Stromal cell of bone marrow (primary cell): ENCODE measurements at places on chromosomes 16 and 17.

DNA sequence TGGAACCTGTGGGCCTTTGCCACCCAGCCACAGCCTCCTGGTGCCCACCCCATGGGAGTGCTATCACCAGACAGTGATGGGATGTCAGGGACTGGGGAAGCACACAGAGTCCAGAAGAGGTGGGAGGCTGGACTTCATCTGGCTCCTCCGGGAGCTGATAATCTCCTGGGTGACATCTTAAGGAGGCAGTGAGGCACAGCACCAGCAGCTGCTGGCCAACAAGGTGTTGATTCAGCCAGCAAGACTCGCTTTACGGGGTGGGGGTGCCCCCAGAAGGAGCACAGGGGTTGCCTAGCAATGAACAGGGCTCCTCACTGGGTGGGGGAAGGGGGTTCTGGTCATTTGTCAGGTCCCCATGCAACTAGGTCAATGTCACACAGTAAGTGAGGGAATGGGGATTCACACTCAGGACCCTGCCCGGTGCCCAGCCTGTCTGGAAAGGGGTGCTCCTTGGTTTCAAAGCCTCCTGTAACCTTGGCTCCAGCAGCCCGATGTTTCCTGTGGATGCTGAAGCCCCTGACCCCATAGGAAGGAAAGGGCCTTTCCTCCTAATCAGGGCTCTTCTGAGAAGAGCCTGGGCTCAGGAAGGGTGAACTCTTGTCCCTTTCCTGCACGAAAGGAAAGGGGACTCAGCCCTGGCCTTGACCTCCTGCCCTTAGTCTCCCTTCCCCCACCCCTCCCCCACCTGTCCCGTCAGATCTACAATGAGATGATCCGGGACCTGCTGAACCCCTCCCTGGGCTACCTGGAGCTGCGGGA, 17.7 kb downstream of the KIF19 start:
- no peak for DNase-seq

- peak; percentile 73 for DNase-seq
These were observed 47.0 kb upstream of the FBXO47 start for GRCh38 chr17:39014044-39014794.

DNA sequence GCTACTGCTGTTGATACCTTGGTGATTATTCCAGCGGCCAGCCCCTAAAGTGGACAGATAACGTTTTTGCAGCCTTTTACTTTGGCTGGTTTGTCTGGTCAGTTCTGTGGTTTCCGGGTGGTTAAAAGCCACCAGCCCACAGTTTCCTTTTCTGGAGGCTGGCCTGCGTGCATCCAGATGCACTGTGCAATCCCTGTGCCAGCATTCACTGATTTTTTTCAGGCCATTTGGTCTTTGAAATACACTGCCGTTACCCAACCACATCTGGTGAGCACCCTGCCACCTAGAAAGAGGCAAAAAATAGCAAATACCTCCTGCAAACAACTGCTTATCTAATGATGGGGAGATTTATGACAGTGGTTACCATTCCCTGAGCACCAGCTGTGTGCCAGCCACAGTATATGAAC, 797 bp downstream of the NUDT7 start:
- no peak for DNase-seq

DNA sequence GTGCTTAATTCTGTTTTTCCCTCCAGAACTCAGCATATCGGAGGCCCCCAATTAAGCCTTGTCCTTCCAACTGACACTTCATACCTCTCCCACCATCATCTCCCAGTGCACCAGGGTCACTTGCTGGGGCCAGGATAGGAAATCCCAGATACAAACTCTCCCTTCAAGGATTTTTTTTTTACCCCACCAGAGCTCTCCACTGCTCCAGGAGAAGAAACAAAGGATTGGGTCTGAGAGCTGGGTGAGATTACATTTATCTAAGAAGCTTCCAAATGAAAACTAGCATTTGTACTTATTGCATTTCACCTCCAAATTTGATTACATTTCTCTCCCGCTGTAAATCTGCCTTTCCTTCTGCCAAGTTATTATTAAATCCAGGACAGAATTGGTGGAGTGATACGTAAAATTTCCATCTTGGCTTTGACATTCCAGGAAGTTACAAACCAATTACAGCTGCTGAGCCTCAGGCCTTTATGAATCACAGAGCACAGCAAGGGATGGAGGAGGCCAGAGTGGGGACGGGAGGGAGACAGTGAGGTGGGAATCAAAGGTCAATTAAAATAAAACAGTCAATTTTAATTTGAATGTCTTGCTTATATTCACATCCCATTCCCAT, 123.5 kb downstream of the USP31 start:
- no peak for DNase-seq

DNA sequence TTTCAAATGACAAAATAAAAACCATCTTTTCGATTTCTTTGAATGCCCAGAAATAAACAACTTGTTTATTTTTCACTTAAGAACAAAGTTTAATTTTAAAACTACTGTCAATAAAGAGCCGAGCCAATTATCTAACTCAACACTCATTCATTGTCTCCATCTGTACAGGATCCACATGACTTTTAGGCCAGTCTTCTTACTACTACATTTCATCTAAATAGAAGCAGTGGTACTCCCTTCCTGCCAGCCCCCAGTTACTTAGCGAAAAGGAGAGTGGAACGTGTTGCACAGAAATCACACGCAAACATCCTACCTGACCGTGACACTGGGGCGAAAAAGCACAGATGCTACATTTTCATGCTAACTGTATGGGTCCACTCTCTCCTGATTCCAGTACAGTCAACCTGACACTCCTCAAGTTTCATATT, 1.2 kb downstream of the GNA13 start:
- no peak for DNase-seq

DNA sequence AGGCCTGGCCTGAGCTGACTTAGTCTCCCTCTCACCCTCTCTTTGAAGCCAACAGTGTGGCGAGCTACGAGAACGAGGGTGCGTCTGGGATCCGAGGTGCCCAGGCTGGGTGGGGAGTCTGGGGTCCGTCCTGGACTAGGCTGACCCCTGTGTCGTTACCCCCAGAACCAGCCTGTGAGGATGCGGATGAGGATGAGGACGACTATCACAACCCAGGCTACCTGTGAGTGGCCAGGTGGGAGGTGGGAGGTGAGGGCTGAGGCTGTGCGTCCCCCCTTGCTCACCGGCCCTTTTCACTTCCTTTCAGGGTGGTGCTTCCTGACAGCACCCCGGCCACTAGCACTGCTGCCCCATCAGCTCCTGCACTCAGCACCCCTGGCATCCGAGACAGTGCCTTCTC, 1.6 kb downstream of the LAT start:
- no peak for DNase-seq

GRCh38 chr17:6724009-6724408, 10.8 kb upstream of the SLC13A5 start:
- no peak for DNase-seq

DNA sequence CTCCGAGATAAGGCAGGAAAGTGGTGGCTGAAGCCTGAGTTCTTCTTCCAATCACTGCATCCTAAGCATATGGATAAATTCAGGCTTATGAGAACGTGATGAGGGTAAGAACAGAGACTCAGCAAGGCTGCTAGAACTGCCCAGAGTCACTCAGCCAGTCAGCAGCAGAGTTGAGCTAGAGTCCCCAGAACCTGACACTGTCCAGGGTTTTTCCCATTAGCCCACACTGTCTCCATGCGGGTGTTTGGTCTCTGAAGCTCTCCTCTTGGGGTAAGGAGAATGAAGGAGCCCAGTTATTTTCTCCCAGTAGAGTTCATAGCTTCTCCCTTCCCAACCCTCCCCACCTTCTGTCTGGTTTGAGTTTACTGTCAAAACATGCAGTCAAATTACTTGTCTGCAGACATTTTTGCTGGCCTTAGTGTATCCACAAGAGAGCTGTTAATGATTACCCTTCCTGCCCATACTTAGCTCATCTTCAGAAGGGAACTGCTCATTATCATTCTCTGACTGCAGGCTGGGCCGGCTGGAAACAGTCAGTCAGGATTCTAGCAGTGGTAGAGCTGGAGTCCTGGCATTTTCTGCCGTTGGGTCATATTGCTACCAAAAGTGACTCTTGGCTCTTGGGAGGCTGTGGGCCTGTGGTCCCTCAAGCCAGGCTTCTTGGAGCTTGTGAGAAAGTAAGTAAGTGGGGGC, 460.0 kb downstream of the HS3ST3B1 start:
- no peak for DNase-seq

- DNase-seq: no peak
These were observed 955 bp downstream of the ACLY start for GRCh38 chr17:41917679-41918313.

DNA sequence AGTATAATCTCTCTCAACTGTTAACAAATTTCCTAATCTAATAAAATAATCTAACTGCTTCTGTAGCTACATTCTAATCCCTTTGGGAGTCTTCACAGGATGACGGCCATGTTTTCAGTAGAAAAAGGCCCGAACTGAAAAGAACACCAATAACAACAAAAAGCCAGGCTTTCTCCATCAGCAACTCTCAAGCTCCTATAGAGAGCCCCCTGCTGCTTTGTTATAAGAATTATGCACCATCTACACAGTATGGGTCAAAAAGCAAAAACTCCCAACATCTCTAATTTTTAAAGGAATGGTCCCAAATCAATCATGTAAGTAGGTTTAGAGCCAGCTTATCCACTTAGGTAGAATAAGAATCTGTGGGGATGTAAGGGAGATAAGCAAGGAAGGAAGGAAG, 163.6 kb upstream of the C17orf78 start:
- DNase-seq: peak; percentile 8

DNA sequence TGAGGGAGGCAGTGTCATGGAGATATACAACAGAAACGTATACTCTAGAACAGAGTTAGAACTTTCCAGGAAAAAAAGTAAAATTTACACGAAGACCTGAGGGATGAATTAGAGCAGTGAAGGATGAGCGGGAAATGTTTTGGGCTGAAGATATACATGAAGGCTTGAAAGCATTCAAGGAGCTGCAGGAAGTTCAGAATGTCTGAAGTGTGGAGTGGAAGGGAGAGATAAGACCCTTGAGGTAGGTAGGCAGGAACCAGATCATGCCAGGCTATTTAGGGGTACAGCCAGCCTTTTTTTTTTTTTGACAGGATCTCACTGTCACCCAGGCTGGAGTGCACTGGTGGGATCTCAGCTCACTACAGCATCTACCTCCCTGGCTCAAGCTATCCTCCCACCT, 3.2 kb upstream of the NLK start:
- DNase-seq: no peak

DNA sequence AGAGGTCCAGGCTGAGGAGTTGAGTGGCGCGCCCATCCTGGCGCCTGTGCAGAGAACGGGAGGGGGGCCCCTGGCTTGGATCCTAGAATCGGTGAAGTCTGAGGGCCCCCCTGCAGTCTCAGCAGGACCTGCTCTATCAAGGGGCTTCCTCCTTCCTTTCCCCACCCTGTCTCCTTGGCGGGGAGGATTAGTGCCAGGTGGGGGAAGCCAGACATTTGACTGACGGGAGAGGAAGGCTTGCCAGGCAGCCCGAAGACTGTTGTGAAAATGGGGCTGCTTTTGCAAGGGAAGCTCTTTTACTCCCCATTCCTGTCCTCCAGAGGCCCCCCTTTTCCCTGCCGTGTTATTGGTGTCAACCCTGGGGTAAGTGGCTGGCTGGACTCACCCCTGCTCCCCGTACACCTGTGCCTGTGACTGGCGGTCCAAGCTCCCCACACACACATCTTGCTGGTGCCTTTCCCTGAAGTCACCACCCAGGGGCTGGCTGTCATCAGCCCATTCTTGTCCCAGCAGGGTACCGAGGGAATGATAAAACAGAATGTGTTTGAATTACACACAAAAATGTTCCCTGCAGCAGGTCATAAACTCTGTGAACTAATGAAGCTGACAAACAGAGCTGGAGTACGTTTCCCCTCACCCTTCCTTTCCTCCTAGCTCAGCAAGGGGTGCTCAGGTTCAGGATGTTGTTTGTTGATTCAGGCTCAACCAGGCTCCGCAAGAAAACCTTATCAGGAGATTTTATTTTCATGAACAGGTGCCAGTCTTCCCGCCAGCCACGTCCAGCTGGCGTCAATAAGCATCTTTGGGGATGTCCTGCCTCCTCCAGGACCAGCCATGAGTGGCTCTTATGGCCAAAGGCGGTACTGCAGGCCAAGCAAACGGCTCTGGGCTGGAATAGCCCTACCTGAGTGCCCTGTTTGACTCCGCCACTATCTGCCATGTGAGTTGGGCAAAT, 4.4 kb upstream of the ARMC7 start:
- no peak for DNase-seq

DNA sequence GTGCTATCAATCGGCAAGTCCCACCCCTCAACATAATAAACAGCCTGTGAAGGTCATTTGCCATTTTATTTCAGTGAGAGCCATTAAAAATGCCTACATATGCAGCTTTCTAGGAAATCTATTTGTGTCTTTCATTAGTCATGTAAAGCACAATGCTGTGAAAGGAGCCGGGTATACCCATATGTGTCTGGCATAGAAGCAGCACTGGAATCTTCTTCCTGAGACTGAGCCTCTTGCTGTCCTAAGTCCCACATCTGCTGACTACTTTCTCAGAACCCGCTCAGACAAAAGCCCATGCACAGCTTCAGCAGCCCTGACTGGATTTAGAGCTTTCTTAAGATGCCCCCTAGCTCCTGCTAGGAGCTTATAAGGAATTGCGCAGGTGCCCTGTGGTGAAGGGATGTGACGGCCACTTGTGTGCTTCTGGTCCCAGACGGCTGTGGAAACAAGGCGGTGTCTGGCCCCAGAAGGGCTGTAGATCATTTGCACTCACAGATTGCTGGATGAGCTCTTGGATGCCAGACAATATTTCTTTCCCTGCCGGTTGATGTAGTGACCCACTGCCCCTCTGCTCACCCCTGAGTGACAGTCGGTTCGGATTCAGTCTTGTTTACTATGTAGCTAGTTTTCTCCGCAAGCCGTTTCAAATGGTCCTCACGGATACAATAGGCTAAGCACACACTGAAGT, 172.2 kb downstream of the ANKFN1 start:
- no peak for DNase-seq

DNA sequence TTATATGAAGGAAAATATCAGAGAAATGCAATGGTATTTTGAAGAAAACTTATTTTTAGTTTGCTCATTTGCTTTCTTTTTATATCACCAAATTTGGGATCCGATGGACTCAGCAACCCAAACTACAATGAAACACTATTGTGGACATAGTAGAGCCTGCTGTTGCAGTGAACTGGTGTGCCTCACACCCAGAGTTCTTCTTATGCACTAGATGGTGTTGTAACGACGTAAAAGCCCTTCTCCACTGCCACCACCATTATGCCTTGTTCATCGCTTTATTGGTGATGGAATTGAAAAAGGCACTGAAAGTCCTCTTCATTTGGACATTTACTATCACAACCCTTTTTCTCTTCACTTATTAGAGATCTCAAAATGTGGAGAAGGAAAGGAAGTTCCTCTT, 381.3 kb downstream of the CDH8 start:
- DNase-seq: no peak

DNA sequence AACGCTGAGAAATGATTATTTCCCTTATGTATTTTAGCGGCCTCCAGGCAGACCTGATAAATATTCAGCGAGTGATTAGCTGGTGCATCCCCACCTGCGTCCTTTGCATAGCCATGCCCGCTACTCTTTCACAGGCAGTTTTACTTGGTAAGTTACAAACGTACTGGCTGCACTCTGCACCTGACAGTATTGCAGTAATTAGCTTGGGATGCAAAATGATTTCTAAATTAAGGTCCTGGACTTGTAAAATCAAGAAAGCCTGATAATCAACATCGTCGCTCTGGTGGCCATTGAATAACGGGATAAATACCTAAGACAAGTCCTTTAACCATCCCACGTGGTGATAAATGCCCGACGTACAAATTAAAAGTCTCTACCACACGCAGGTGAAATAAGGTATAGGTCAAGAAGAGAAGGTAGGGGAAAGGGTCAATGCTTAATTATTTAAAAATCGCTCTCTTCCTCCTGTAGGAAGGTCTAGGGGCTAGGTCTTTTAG, 998 bp upstream of the PRKCA start:
- DNase-seq: no peak
